ENCODE measurements at places on chromosomes 12 and 14.

- DNase-seq, result no peak
Measured at GRCh38 chr14:85359505-85359904, 170.4 kb upstream of the FLRT2 start.

DNA sequence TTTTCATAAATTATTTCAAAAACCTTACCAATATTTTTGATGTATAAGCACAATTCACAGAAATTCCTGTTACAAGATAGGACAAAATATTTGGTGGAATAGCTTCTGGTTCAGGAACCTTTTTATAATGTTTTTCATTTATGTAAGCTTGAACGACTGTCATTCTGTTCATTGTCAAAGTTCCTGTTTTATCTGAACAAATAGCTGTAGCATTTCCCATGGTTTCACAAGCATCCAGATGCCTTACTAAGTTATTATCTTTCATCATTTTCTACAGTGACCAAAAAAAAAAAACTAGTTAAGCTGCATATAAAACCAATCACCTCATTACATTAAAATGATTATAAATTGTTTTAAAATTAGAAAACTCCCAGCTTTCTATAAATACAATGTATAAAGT, 87.1 kb downstream of the ATP2B1 start:
- no peak for DNase-seq

- DNase-seq, result no peak
Measured at GRCh38 chr12:76765598-76765997, 1.7 kb downstream of the ZDHHC17 start.

DNA sequence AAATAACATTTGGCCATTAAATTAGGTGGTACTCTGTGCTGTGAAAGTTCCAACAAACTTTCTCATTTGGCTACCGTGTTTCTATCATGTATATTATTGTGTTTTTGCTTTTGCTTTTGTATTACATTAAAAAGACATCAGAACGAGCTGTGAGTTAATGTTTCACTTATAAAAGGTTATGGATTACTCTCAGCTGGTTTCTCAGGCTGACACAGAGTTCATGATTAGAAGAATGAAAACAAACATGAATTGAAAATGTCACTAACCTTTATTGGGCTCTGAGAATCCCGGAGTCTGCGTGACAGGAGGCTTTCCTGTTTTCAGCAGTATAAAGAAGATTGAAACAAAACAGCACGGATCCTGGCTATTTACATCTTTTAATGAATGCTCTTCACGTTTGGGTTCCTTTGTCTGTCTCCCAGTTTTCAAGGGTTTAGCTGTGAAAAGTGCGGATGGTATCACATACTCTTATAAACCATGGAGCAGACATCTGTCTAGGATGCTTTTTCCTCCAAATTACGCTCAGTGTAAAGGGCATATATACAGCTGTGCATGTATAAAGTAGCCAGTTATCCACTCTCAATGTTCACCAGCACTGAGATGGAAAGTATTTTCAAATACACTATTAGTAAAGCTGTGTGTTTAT, 153.6 kb downstream of the PTCSC3 start:
- DNase-seq, result no peak

DNA sequence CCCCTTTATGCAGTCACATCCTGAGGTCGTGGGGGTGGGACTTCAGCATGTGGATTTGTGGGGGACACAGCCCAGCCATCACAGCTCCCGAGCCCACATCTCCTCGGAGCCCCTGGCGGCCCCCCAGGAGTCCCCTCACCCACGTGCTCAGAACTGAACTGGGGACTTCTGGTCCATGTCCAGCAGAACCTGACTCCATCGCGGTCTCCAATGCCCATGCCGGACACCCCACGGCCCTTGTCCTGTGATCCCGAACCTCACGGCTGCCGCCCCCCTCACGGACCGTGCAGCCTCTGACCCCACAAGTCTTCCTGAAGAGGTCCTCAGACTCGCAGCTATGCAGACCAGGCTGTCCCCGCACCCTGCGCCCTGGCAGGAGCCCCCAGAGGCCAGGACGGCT, 13.5 kb upstream of the FBRSL1 start:
- no peak for DNase-seq

DNA sequence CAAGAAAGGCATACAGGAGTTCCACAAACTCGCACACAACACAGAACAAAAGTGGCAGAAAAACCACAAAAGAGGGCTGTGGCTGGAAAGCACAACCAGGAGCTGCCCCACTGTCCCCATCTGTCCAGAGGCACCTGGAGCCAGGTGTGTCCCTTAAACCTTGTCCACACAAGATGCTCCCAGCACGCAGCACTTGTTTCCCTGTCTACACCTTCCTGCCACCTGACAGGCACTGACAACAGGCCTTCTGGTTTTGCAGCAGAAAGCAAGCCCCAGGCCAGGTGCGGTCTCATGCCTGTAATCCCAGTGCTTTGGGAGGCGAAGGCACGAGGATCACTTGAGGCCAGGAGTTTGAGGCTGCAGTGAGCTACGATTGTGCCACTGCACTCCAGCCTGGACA, 3.6 kb downstream of the BTBD6 start:
- no peak for DNase-seq

DNA sequence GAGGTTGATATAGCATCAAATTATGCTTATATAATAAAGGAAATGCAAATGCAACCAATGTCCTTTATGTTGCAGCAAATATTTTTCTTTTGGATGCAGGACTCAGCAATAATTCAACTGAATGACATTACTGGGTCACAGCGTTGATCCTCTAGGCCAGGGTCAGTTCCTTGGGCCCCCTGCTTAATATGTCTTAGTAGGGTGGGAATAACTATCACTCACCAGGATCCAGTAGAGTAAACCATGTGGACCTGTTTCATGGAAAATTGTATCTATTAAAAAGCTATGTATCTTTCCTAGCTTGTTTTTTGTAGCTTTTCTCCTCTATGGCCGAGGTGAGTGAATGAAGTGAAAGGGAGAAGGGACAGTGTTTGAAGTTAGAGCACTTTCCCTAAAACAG, 161.5 kb upstream of the SSTR1 start:
- DNase-seq, result no peak

DNA sequence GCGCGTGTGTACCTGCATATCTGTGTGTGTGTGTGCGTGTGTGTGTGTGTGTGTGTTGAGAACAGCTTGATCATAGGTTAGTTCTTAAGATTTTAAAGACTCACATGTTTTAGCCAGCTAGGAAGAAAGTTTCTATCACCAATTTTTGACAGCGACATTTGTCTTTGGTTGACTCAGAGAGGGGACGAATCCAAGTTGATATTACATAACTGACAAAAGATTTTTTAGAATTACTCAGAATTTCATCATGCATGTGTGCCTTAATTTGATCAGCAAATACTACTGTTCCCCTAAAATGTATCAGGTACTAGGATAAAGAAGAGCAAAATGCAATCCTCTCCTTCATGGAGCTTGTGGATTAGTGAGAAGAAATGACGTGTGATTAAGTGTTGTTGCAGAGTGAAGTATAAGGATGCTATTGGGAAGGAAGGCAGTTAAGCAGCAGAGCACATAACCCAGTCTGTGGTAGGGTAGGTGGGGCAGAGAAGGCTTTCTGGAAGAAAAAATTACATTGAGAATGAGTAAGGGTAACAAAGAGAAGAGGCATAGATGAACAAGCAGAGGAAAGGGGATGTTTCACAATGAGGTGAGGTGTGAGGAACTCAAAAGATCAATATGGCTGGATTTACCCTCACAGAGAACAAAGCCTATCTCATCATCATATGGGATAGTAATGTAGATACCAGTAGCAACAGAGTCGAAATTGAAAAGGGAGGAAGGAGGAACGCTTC, 77.5 kb downstream of the ELK3 start:
- no peak for DNase-seq

DNA sequence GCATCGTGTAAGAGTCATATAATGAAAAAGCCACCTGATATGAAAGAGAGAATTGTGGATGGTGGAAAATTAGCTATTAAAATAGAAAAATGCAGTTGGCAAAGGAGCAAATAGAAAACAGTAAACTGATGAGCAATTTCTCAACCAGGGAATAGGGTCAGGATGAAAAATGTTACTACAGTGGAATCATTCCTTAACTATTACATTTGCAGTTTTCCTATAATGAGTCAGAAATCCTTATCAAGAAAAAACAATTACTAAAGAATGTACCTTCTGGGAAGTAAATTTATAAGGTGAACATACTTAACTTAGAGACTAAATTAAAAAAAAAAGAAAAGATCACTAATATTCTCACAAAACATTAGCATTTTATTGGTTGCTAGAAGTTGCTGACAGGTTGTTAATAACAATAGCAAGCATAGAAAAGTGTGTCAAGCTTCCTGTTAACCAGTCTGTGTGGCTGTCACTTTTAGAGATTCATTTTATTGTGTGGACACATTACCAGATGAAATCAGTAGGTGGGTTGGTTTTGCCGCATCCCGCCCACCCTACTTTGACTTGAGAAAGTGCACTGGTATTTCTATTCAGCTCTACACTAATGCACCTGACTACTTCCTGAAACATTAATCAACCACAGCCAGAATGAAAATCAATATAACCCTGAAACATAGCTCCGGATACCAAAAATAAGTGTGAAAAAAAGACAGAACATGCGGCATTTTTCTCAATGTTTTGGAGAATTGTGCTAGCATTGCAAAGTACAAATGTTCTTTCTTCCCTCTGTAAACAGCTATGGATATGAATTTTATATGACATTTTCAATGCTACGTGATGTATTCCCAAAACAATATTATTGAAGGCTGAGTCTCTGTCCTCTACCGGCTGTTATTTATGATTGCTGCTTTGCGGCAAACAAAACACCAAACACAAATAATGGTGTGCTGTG, 576.7 kb downstream of the SLC16A7 start:
- no peak for DNase-seq

DNA sequence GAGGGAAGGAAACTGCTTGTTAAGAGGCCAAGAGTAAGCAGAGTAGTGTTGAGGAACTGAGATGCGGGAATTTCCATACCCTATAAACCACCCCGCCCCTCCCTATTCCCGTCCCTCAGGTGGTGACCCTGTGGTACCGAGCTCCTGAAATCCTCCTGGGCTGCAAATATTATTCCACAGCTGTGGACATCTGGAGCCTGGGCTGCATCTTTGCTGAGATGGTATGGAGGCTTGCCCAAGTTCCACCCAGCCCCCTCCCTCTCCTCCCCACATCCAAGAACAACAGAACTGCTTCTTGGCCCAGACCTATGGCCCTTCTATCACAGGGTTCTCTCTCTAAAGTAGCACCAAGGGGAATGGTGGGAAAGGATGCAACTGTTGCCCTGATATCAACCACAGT, 2.7 kb downstream of the CDK2 start:
- no peak for DNase-seq

- DNase-seq, result no peak
Measured at GRCh38 chr12:5063149-5063548, 19.5 kb downstream of the KCNA5 start.

DNA sequence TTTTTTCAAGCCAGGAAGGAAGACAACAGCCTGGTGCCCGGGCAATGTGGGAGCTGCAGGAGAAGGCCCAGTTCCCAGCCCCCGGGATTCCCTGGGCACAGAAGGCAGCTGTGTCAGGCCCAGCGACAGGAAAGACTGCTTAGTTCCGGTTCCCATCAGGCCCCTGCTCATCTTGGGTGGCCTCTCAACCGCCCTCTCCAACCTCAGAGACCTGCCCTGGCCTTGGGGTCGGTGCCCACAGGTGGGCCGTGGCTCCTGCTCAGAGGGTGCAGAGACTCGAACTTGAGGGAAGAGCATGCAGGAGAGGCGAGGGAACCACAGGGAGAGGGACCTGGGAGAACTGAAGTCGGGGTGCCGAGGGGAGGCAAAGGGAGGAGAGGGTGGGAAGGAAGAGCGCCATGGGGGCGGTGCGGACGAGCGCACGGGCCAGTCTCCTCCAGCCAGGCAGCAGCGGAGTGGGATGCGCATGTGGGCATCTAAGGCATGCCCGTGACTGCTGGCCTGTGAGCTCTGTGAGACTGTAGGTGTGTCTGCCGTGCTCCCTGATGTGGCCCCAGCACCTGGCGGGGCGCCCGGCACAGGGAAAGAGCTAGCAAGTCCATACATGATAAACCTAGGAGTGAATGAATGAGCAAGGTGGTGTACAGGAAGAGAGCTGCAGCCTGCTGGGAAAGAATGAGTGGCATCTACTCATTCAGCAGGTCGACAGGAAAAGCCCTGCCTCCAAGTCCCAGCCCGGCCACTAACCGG, 42.7 kb downstream of the SSH1 start:
- DNase-seq, result no peak

GRCh38 chr14:103308717-103309616, 25.1 kb upstream of the EIF5 start:
- no peak for DNase-seq

GRCh38 chr12:49346659-49347310, at the start of gene DNAJC22:
Gene DNAJC22 (plus strand): TSS chr12:49346888. CDS start chr12:49348873, 1,985 bp downstream.
- DNase-seq, result no peak

DNA sequence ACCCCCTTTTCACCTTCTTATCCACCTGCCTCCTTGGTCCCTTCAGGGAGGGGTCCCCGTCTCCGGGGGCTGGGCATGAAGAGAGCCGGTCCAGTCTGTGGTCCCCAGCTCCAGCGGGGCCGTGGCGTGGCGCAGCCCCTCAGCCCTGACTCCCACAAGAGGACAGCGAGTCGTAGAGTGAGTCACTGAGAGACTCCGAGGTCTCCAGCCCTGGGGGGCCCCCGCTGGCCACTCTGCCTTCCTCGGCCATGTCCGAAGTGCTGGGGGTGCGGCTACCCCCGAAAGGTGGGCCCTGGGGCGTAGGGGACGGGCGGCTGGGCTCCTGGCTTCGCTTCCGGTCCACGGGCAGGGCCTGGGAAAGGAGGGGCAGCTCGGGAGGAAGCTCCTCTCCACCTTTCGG, 36.5 kb downstream of the NCKAP5L start:
- no peak for DNase-seq

- DNase-seq, result no peak
Measured at GRCh38 chr12:94143438-94143837, 4.9 kb upstream of the PLXNC1 start.

DNA sequence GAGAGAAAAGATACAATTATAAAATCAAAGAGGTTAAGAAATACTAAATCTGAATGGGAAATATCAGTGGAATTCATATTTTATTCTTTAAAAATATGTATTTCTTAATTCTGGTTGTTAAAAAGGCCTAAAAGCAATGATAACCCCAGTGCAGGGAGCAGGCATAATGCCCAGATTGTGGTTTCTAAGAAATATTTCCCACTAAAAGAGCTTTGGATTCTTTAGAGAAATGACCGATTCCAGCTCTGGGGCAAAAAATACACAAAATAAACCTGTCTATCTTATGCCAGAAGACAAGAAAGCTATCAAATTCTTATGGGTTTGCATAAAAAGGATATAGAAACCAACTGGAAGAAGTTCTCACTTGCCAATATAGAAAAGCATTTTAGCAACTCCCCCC, 71.6 kb downstream of the PDE6H start:
- DNase-seq, result no peak

DNA sequence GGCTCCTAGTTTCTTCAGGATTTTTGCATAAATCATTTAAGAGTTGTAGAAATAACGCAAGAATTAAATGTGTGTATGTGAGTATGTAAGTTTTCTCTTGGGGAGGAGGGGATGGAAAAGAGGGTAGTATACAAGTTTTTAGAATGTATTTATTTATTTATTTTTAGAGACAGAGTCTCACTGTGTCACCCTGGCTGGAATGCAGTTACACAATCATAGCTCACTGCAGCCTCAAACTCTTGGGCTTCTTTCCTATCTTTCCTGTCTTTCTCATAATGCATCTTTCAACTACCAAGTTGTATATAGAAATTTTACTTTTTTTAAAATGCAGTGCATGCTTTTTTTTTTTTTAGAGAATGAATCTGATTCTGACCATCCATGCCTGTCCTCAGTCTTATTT, 269.0 kb upstream of the GARIN2 start:
- DNase-seq, result no peak

GRCh38 chr12:132427999-132428935, 61.7 kb upstream of the FBRSL1 start:
- DNase-seq, result no peak

All from stimulated activated CD4-positive, alpha-beta T cell treated with anti-CD3 and anti-CD28 coated beads, Interleukin-1b, Interleukin-23, amount 100 ng/mL, for 48 hours (primary cell).